ENCODE measurements at places on chromosomes 3 and 15.

GRCh38 chr3:58654466-58654865 lies 12.1 kb downstream of the FAM3D start:
- no peak for ATAC-seq

DNA sequence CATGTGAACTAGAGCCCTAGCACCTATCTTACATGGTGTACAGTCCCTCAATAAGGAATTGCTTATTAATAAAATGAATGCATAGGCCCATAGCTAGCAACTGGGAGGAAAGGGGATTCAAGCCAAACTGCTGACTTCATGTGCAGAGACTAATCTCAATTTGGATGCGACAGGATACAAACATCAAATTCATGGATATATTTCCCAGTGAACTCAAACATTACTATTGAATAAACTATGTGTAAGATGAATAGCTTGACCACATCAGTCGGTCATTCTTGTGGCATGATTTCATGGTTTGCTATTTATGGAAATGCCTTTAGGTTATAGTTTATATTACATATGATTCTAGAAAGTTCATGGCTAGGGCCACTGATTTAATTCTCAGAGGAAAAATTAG lies 268.6 kb upstream of the SLITRK3 start:
- ATAC-seq = no peak

- ATAC-seq = peak; percentile 8
Observed at GRCh38 chr3:127671523-127672428, 976 bp upstream of the ABTB1 start.

DNA sequence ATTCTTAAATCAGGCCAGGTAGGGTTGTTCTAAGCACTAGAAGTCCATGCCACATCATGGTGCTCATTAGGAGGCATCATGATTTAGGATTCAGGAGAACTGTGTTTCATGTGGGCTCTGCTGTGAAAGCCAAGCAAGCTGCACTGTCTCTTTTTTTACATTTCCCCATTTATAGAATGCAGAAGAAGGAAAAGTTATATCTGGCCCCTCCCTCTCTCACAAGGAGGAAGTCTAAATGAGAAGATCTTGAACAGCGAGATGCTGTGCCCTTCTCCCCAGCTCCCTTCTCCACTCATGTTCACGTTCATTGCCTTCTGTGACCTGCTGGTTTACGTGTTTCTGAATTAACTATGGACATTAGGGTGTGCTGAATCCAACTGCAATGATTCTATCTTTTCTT lies 178.5 kb upstream of the RASGRP1 start:
- ATAC-seq = no peak

DNA sequence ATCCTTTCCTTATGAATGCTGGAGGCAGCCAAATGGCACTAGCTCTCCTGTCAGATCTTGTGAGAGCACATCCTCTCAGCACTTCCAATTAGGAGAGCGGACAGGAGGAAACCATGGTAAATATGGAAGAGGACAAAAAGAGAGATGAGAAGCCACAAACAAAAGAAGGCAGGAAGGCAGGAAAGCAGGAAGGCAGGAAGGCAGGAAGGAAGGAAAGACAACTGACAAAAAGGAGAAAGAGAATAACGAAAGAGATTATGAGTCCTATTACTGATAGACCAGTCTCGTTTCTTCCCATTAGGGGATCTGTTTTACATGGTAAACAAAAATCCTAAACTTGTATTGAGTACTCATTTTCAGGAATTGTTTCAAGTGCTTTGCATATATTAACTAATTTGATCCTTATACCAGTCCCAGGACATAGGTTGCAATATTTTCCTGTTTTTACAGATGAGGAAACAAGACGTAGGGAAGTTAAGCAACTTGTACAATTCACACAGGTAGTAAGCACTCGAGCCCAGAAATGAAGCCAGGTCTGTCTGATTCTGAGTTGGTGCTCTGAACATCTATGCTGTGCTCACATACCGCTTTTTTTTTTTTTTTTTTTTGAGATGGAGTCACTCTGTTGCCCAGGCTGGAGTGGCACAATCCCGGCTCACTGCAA lies 4.2 kb downstream of the BCL2A1 start:
- ATAC-seq = no peak

DNA sequence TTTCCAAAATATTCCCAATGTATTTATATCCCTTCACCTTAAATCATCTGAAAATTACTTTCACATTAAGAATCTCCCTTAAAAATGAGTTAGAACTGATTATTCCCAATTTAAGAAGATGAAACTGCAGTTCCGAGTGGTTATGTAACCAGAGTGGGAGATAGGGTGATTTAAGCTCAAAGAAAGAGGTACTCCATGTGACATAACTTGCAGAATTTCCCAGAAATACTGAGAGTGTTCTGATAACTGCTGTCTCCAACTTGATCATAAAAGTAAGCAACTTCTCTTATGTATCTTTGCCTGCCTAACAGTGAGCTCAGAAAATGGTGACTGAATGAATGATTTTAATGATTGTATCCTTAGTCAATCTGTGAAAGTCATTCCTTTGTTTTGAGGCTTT lies 32.3 kb downstream of the ARRDC4 start:
- no peak for ATAC-seq

- ATAC-seq = no peak
Observed at GRCh38 chr3:171301002-171301401, 159.2 kb downstream of the TNIK start.
